ENCODE measurements at places on chromosomes 5 and 9.

DNA sequence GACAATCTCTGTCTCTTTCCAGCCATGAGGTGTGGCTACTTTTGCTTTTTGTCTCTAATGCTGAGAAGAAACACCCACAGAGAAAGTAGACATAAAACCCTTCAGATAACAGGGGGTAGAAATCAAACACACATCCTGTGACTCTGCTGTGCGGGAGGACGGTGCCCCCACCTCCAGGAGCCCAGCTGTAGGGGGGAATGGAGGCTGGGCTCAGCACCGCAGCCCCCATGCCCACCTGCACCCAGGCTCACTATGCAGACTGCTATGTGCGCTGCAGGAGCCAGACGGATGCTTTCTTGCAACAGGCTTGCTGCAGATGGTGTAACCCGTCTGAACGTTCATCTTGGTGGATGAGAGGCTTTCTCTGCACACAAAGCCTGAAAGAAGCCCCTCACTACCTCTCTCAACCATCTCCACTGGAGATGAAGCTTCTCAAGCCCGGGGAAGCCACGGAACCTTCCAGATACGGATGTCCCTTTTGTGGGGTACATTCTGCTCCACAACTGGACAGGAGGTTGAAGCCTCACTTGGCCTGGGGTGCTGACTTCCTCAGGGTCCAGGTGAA is 207.2 kb downstream of the GADD45G start:
- DNase-seq: no peak

DNA sequence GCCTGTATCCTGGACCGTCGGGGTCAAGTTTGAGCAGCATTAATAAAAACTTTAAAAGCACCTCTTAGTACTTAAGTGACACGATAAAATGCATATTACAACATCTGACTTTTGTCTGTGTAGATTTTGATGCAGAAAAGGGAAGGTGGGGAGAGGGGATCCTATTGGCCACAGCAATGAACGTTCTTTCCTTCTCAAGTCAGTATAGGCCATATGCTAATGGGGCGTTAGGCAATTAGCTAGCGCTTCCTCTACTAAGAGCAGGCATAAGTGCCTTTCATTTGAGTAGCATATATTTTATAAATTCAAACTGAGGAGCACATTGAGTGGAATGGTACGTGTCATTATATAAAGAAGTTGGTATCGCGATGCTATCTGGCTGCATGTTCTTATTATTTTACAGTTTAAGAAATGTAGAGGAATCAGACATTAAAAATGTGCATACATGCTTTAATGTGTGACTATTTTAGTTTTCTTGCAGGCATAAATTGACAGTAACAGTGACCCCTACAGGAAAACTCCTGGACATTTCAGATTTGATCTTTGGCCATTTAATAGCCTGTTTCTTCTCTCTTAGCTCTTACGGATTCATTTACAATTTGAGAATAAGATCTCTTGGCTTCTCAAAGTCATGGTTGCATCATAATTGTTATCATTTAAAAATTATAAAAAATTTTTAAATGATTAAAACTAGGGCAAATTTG is 1.1 kb upstream of the GNA14 start:
- DNase-seq: peak; percentile 56

DNA sequence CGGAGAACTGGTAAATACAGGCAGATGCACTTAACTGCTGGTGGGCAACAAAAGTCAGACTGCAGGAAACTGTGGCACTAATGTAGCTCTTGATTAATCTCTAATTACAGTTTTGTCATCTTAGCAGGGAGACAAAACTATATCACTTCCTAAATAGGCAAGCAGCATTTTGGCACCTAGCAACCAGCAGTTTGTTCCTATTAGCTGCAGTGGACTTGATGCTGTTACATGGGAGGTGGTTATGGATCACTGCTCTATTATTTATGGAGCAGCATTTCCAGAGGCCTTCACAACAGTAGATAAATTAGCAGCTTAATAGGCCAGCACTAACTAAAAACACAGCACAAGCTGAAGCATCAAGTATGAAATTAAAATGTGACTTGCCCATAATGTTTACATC is 518.3 kb upstream of the ITGA1 start:
- DNase-seq: no peak

GRCh38 chr5:106292654-106293053 is 1378.1 kb downstream of the EFNA5 start:
- DNase-seq: peak; percentile 72

DNA sequence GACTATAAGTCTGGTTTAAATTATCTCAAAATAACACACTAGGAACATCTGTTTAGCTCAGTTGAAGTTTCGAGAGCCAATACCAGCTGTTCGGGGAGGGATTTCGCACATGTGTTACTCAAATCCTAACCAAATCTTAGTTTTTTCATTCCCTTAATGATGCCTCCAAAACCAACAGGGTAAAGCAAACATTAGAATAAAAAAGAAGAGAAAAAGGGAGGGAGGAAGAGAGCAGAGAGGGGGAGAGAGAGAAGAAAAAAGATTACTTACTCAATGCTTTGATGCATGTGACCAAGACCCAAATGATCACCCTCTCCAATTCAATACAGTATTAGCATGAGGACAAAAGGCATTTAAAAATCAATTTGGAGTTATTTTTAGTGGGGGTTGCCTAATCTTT is 86.0 kb upstream of the NR5A1 start:
- DNase-seq: no peak

GRCh38 chr5:89041976-89042375 is 159.0 kb upstream of the MEF2C start:
- DNase-seq: no peak

- peak; percentile 74 for DNase-seq
Observed at GRCh38 chr5:144368556-144368955, 197.9 kb downstream of the KCTD16 start.

DNA sequence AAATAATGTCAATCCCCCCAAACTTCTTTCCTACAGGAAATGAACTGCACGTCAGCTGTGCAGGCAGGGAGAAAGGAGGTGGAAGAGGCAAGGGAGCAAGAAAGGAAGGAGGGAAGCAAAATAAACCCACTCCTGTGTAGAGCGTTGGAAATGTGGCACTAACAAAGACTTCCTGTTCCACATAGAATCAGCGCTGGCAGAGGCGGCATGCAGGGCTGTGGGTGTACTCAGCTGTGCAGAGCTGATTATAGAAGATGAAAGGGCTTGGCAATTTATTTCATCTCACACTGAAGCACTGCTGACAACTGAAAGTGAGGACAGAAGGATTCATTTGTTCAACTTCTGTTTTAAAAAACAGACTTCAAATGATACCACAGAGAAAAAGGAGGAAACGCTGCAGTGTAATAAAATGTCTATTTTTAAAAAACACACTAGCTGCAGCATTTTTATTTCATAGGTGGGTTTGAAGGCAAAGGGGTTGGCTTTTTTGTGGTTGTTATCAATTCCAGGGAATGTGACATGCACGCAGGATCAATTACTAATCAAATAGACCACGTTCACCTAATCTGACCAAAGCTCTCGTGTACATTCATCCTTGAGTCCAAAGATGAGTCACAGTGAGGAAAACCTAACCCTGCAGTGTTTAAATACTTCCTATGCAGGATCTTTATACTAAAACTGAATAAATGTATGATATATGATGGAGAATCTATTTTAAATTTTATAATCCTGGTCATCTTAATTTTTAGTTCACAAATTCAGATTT is 583.5 kb downstream of the ZNF608 start:
- DNase-seq: peak; percentile 13

GRCh38 chr5:126178521-126178920 is 244.7 kb upstream of the GRAMD2B start:
- peak; percentile 21 for DNase-seq

DNA sequence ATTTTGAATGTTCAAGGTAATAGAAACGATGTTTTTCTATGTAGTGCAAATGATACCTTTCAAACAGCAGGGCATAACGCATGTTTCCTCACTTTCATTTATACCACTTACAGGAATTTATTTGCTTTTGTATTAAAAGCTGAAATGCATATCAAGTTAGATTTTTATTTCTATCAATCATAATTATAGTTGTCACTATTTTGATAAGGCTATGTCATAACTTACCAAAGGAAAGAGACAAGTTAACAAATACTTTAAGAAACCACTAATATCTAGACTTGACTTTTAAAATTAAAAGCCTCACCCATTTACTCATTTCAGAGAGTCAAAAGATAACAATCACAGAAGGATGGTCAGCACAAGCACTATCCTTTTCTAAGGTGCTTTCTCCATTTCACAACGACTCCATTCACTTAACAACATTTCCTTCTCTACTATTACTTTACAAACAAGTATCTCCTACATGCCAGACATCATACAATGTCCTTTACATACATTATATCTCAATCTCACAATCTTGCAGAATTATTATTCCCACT is 12.6 kb downstream of the ERP44 start:
- no peak for DNase-seq

DNA sequence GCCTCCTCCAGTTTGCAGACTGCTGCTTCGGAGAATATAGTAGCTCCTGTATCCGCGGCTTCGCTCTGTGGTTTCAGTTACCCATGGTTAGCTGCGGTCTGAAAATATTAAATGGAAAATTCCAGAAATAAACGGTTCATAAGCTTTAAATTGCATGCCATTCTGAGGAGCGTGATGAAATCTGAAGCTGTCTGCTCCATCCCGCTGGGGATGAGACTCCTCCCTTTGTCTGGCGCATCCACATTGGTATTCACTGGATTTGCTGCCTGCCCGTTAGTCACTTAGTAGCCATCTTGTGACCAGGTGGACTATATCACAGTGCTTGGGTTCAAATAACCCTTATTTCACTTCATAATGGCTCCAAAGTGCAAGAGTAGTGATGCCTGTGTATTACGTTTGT is 36.3 kb downstream of the MSX2 start:
- DNase-seq: no peak

DNA sequence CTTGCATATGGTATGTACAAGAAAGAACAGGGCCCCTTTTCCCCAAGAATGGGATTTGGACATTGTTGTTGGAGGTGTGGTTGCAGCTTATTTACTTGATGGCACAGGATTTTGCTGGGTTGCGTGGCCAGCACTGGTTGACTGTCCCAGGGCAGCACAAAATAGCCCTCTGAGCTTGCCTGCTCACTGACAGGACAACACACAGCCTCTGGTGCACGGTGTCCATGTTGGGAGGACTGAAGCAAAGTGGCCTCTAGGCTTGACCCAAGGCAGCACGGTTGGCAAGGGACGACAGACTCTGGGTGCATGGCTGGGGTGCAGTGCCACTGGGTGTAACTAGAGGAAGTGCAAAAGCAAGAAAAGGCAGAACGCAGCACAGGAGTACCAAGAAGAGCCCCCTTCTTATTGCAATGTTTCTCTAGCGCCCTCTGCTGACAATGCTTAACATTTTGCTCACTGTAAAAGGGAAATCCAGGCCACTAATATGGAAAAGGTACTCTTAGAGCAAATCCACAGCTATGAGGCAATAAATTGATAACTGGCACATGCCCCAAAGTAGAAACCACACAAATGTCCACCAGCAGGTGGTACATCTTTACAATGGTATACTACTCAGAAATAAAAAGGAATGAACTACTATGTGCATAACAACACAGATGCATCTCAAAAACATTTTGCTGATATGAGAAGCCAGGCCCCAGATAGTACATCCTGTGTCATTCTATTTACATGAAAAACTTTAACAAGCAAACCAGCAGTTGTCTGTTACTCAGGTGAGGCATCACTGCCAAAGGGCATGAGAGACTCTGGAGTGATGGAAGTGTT is 47.4 kb upstream of the BARX1 start:
- peak; percentile 63 for DNase-seq

DNA sequence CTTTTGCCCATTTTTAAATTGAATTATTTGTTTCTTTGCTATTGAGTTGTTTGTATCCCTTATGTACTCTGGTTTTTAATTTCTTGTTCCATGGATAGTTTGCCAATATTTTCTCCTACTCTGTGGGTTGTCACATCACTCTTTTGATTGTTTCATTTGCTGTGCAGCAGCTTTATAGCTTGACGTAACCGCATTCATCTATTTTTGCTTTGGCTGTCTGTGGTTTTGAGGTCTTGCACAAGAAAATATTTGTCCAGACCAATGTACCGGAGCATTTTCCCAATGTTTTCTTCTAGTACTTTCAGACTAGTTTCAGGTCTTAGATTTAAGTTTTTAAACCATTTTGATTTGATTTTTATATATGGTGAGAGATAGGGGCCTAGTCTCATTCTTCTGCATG is 36.2 kb upstream of the ZNF366 start:
- DNase-seq: peak; percentile 95

GRCh38 chr5:126847826-126848251 is 70.9 kb downstream of the LMNB1 start:
- DNase-seq: no peak

DNA sequence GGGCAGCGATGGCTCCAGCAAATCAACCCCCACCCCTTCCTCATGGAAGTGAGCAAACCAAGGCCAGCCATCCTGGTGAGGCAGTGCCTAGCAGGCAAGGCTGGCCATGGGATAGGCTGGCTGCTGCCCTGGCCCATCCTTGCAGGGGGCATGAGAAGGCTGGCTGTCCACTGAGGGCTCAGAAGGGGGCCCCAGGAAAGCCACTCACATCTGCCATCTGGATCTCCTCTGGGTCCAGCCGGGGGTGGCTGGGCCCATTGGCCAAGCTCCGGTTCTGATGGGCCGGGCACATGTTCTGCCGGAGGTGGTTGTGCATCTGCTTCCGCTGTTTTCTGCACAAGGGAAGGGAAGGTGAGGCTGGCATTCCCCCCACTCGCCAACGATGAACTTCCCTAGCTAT is 57.1 kb downstream of the PSD2 start:
- no peak for DNase-seq

- DNase-seq: peak; percentile 47
Observed at GRCh38 chr5:115838885-115839518, 2.4 kb downstream of the ATG12 start.

- DNase-seq: no peak
Observed at GRCh38 chr5:159909126-159909525, 7.2 kb upstream of the ADRA1B start.

DNA sequence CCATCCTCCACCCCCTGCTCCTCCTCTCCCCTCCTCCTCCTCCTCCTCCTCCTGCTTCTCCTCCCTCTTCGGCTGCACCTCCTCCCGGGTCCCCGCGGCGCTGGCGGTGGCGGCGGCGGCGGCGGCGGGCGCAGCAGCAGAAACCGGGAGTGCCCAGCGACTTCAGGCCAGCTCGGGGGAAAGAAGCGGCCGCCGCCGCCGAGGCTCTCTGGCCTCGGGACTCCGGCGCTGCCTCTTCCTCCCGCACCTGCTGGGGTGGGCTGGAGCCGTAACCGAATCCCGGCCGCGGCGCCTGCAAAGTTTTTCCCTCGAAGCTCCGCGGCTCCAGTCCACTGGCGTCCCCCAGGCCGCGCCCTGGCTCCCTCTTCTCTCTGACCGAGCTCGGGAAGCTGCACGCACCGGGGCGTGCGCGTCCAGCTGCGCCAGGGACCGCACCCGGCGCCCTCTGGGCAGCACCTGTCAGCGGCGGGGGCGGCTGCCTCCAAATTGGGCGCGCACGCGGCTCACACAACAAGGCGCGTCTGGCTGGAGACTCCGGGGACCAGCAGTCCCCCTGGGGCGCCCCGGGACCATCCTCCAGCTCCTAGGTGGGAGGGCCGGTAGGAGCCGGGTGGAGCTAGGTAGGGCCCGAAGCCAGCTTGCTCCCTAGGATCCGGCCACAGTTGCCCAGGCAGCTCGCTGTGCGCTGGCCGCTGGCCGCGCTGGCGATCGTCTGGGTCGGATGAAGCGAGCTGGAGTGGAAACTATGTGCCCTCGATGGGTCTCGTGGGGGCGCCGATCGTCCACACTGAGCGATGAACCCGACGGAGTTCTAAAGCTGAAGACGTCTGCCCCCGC is at the start of gene MCTP1:
Gene MCTP1 (minus strand): TSS at position 523 of the 837 bp plus-strand sequence.
- peak; percentile 18 for DNase-seq
